ENCODE measurements at places on chromosomes 1 and 21. TPM values are rescaled to one million over a fixed set of nuclear protein-coding genes. Genes with fewer than 3 reads are reported as not detected.
A peak's percentile ranks its signal among the peaks of the same experiment; 100 is the strongest.

DNA sequence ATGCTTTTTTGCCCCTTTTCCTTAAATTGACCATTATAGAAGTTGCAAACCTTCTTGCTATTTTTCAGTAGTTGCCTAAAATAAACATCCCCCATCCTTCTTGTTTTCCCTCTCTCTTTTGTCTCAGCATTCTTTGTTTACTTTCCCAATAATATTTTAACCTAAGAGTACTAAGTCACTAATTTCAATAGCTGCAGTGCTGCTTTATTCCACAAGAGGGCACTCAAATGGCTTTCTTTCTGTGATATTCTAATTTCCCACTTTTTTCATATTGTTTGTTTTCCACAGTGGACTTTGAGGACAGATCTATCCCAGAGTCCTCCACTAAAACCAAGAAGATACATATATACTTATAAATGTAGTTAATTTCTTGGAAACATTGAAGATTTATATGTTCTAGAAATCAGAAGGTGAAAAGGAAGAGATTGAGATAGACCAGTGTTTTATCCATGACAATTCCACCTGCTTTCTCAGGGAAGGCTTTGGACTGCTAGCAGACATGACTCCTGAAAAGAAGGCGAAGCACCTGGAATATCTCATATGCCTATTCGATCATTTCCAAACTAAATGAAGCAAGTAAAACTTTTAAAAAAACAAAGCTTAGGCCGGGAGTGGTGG lies 104.8 kb upstream of the GRIK1 start:
- H3K4me1 ChIP-seq, result no peaks in the 10 kb centered on the region
- no peak overlapping the region for H3K27ac ChIP-seq
- H3K36me3 ChIP-seq, result no peaks in the 10 kb centered on the region
- no peak for DNase-seq
- peaks cover 2% of the 10 kb centered on the region for H3K27me3 ChIP-seq

- H3K4me1 ChIP-seq, result peaks cover 14% of the 10 kb centered on the region
- peaks cover 23% of the 10 kb centered on the region for H3K36me3 ChIP-seq
- no peaks in the 10 kb centered on the region for H3K27me3 ChIP-seq
- no peak overlapping the region for H3K27ac ChIP-seq
Observed at GRCh38 chr1:180494370-180494769, 8.0 kb downstream of the ACBD6 start.

DNA sequence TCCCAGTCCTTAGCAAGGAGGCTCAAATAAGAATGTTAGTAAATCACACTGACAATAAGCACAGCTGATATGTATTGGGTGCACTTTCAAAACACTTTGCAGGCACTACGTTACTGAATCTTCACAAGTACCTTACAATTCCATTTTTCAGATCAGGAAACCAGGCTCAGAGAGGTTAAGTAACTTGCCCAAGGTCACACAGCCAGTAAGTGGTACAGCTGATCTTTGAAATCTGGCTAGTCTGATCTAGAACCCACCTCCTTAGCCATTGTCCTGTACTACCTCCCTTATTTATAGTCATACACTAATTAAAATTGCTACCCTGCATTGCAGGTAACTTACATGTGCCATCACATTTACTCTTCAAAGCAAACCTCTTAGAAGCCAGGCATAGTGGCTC lies 122.1 kb upstream of the KLHDC7A start:
- DNase-seq, result no peak
- no peaks in the 10 kb centered on the region for H3K36me3 ChIP-seq
- H3K27me3 ChIP-seq, result peaks cover 26% of the 10 kb centered on the region
- H3K4me3 ChIP-seq, result no peak overlapping the region
- no peaks in the 10 kb centered on the region for H3K4me1 ChIP-seq

DNA sequence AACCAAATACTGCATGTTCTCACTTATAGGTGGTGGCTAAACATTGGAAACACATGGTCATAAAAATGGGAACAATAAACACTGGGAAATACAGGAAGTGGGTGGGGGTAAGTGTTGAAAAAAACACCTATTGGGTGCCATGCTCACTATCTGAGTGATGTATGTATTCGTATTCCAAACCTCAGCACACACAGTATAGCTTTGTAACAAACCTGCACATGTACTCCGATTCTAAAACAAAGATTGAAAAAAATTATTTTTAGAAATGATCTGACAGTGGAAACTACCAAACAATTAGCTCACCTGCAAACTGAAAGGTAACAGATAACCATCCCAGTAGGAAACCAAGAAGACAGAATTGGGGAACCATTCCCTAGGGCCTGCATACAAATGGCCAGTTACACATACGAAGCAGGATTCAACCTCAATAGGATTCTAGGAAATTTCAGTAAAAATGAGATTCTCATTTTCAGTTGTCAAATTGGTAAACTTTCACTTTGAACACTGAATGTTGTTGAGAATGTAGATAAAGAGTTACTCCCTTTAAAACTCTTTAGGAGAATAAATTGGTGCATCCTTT lies 88.1 kb upstream of the LRRC8D start:
- H3K36me3 ChIP-seq, result peaks cover 2% of the 10 kb centered on the region
- no peak overlapping the region for H3K4me3 ChIP-seq
- H3K27ac ChIP-seq, result peak overlapping the region; percentile 61

DNA sequence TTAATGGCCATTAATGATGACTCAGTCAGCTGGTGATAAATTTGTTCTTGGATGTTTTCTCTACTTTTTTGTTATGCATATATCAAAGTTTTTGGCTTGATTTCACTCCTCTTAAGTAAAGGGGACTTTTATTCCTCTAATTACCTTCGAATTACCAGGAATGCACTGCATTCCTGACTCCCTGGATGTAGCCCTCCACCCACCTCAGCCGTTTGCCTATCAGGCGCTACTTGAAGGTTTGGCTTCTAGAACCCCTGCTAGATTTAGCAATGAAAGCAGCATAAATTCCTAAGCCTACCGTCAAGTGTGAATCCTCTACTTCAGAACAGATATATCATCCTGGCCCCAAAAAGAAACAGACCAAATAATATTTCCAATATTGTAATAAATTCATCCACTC lies 387.8 kb upstream of the ADGRL2 start:
- H3K27ac ChIP-seq, result no peak overlapping the region
- no peaks in the 10 kb centered on the region for H3K27me3 ChIP-seq
- no peaks in the 10 kb centered on the region for H3K36me3 ChIP-seq

DNA sequence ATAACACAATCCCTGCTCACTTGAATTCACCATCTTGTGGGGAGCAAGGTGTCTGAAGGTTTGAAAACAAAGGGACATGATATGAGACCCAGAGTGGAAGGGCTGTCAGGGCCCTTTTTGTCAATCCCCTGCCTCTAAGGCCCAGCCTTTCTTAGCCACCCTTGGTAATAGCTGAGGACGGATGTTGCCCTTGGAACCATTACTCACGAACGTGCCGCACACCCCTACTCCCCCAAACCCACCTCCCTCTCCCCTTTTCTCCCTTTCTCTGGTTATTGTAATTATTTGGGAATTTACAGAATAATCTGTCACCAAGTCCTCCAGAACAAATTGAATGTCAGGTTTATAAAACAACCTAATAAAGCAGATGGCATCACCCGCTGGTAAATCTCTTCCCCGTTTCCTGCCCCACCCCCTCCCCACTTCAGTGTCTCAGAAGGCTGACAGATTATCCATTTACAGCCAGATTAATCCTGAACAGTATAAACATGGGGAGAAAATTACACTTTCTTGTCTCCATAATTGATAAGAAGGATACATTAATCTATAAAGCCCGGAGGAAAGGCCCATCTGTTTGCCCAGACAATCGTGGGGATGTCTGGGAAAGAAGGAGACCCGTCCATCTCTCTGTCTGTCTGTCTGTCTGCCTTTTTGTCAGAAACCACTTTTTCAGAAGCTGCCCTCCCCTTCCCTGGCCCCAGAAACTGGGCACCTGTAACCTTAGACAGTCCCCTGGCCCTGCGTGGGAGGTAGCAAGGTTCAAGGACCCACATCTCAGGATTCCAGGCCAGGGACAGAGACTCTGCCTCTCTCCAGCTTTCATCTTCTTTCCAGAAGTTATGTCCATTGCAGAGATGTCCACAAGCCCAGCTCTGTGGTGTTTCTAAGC lies 60.6 kb upstream of the CD34 start:
- no peaks in the 10 kb centered on the region for H3K36me3 ChIP-seq
- H3K4me3 ChIP-seq, result no peak overlapping the region
- peaks cover 15% of the 10 kb centered on the region for H3K27me3 ChIP-seq
- no peak overlapping the region for H3K27ac ChIP-seq
- DNase-seq, result no peak

DNA sequence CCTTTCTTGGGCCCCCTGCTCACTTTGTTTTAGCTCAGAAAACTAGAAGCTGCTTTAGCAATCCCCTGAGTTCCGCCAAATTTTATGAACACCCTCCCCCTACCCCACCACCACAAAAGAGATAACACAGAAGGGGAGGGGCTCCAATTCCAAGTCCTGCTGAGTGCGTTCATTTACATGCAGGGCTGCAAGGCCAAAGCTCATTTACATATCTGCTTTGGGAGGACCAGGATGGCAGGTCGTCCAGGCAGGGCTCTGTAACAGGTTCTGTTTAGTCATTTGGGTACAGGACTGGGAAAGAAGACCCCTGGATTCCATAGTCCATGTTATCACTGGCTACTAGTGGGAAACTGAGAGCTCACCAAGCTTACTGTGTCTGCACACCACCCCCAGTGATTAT lies 35.9 kb upstream of the KIF21B start:
- H3K27me3 ChIP-seq, result peaks cover 3% of the 10 kb centered on the region
- no peaks in the 10 kb centered on the region for H3K36me3 ChIP-seq
- DNase-seq, result no peak
- no peak overlapping the region for H3K4me3 ChIP-seq
- H3K4me1 ChIP-seq, result peaks cover 17% of the 10 kb centered on the region

DNA sequence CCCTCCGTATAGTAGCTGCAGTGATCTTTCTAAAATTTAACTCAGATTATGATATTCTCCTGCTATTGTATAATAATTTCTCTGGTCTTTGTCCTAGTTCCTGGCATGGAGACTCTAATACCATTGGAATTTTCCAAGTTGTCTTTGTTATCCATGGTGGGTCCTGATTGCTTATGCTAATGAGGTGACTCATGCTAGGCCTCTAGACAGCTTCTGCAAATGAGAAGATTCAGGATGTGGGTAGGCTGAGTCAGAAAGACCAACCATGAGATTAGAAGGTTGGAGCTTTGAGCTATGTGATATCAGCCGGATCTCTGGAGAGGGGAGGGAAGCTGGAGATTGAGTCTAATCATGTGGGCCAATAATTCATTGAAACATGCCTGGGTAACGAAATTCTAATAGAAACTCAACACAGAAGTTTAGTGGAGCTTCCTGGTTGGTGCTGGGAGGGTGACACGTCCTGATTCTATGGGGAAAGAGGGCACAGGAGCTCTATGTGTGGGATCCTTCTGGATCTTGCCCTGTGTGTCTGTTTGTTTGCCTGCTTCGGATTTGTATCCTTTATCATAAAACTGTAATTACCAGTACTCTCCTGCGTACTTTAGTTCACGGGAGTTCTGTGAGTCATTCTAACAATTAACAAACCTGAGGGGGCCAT lies 73.2 kb upstream of the CNIH3 start:
- peak; percentile 47 for DNase-seq
- H3K27ac ChIP-seq, result peak overlapping the region; percentile 23
- no peaks in the 10 kb centered on the region for H3K27me3 ChIP-seq
- H3K36me3 ChIP-seq, result no peaks in the 10 kb centered on the region

- peaks cover 11% of the 10 kb centered on the region for H3K27me3 ChIP-seq
- no peaks in the 10 kb centered on the region for H3K36me3 ChIP-seq
- H3K27ac ChIP-seq, result no peak overlapping the region
- no peak overlapping the region for H3K4me3 ChIP-seq
- no peak for DNase-seq
Observed at GRCh38 chr1:220705782-220706181, 15.6 kb downstream of the C1orf115 start.

GRCh38 chr1:21926814-21927532 lies 10.1 kb downstream of the HSPG2 start:
- H3K4me3 ChIP-seq, result no peak overlapping the region
- DNase-seq, result no peak
- no peaks in the 10 kb centered on the region for H3K4me1 ChIP-seq
- no peaks in the 10 kb centered on the region for H3K36me3 ChIP-seq
- no peaks in the 10 kb centered on the region for H3K27me3 ChIP-seq

DNA sequence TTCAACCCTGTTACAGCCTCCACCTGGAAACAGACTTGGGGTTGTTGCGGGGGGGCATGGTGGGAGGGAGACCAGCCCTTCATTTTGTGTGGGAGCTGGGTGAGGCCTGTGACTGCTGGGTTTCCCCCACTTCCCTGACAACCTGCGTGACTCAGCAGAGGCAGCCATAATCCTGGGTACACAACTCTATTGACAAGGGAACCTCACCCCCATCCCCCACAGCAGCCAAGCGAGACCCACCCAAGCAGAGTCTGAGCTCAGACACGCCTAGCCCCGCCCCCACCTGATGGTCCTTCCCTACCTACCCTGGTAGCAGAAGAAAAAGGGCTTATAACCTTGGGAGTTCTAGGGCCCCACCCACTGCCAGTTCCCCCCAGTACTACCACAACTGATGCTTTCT lies 8.0 kb upstream of the CCDC190 start:
- H3K27me3 ChIP-seq, result peaks cover 15% of the 10 kb centered on the region
- H3K4me3 ChIP-seq, result no peak overlapping the region
- H3K4me1 ChIP-seq, result no peaks in the 10 kb centered on the region
- DNase-seq, result no peak
- no peaks in the 10 kb centered on the region for H3K36me3 ChIP-seq
- H3K27ac ChIP-seq, result no peak overlapping the region

DNA sequence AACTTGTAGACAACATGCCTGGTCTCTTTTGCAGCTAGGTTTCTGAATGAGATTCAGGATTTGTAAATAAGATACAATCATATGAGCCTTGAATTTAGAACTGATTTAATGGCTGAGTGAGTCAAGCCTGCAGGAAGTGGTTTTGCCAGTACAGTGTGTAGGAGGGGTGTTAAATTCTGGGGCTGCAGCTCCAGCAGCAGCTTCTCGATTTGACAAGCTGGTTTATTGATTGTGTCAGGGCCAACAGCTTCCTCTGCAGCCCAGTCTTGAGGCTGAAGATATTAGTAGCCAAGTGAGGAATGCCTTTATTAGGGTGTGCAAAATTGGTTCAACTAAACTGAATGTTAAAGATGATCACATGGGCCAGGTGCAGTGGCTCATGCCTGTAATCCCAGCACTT lies 11.5 kb upstream of the PLA2G5 start:
- DNase-seq, result peak; percentile 77
- no peak overlapping the region for H3K27ac ChIP-seq
- peaks cover 7% of the 10 kb centered on the region for H3K27me3 ChIP-seq
- peaks cover 30% of the 10 kb centered on the region for H3K4me1 ChIP-seq
- H3K4me3 ChIP-seq, result no peak overlapping the region
- no peaks in the 10 kb centered on the region for H3K36me3 ChIP-seq

GRCh38 chr1:2135441-2135841 lies 59.1 kb downstream of the FAAP20 start:
- no peaks in the 10 kb centered on the region for H3K27me3 ChIP-seq
- H3K36me3 ChIP-seq, result no peaks in the 10 kb centered on the region
- peaks cover 27% of the 10 kb centered on the region for H3K4me1 ChIP-seq
- H3K27ac ChIP-seq, result peak overlapping the region; percentile 23
- DNase-seq, result no peak

- no peak for DNase-seq
- no peaks in the 10 kb centered on the region for H3K4me1 ChIP-seq
- H3K4me3 ChIP-seq, result no peak overlapping the region
- H3K36me3 ChIP-seq, result no peaks in the 10 kb centered on the region
- H3K27me3 ChIP-seq, result peaks cover 12% of the 10 kb centered on the region
Observed at GRCh38 chr1:170716835-170717429, 53.0 kb downstream of the PRRX1 start.

MARK1 gene
- not detected for total RNA-seq

TRIM58 gene
- total RNA-seq, result not detected

PLCH2 gene
- total RNA-seq, result 8.9 TPM

TRNP1 gene
- total RNA-seq, result 0.19 TPM

KIF21B gene
- total RNA-seq, result 58.7 TPM

SLC25A24 gene
- 19.4 TPM for total RNA-seq

KCNJ10 gene
- total RNA-seq, result not detected

KCNN3 gene
- 0.02 TPM for total RNA-seq

CYP2J2 gene
- 0.57 TPM for total RNA-seq

IFI44 gene
- total RNA-seq, result 56.1 TPM

FCGR1A gene
- total RNA-seq, result not detected

Data from activated CD4-positive, alpha-beta memory T cell treated with anti-CD3 and anti-CD28 coated beads for 36 hours (primary cell).